ENCODE measurements at places on chromosomes 12 and 14. TPM values are rescaled to one million over a fixed set of nuclear protein-coding genes. Genes with fewer than 3 reads are reported as not detected.

PTCSC3 gene
- not detected for total RNA-seq

CDCA3 gene
- total RNA-seq: 11.1 TPM

MFAP5 gene
- total RNA-seq: 53.0 TPM

SOAT2 gene
- total RNA-seq: not detected

SCNN1A gene
- total RNA-seq: 2.2 TPM

IFNG gene
- total RNA-seq: 4.3 TPM

KCNC2 gene
- total RNA-seq: 4.1 TPM

MTA1 gene
- total RNA-seq: 30.3 TPM

CLECL1 gene
- total RNA-seq: 2.4 TPM

CCDC91 gene
- total RNA-seq: 52.2 TPM

RASSF8 gene
- total RNA-seq: 91.2 TPM

INHBC gene
- total RNA-seq: not detected

AMN gene
- not detected for total RNA-seq

BRI3BP gene
- 3.1 TPM for total RNA-seq

HOXC4 gene
- total RNA-seq: 3.4 TPM
